ENCODE measurements at places on chromosomes 3 and 15.

GRCh38 chr3:156017352-156018030, 102.9 kb upstream of the KCNAB1 start:
- no peak for DNase-seq

DNA sequence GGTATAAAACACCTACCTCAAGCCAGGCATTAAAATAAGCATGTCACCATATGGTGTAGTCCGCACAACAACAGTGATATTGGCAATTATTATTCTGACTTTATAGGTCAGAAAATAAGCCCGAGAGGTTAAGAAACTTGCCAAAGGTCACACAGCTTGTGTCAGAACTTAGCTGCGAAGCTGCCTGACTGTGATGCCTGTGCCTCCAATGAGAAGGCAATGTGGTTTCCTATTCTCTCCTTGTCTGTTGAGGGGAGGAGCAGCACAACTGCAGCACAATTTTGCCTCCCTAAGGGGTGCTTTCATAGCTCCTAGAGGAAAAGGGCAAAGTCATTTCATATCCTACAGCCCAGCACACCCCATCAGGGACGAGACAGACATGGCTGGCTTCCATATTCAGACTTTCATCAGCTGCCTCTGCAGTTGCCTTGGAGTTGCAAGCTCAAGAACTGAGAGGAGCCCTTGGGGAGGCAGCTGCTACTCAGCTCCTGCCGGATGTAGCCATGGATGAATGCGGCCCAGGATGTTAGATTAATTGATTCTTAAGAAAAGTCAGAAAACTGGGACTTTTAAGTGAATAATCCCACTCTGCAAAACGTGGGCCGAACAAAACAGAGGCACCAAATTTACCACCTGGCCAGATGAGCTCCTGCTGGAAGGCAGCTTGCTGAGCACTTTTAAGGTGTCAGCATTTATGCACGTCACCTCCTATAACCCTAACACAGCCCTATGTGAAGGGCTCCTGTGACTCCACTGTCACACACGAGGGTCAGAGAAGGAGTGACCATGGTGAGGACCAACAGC, 38.5 kb downstream of the MYO5C start:
- DNase-seq: no peak

DNA sequence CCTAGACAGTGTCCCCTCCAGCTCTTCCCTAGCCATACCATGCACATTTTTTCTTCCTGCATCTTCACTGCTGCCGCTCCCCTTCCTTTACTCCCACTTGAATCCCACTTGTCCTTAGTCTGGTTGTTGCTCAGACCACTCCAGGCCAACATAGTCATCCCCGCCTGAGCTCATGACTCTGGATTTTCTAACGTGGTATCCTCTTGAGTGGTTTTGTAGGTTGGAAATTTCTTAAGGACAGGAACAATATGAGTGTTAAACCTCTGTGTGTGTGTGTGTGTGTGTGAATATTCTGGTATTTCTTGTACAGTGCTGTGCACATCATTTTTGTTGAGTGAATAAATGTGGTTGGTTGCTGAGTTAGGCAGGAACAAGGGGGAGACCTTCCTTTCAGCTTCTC, 3.1 kb downstream of the BAHD1 start:
- DNase-seq: no peak

DNA sequence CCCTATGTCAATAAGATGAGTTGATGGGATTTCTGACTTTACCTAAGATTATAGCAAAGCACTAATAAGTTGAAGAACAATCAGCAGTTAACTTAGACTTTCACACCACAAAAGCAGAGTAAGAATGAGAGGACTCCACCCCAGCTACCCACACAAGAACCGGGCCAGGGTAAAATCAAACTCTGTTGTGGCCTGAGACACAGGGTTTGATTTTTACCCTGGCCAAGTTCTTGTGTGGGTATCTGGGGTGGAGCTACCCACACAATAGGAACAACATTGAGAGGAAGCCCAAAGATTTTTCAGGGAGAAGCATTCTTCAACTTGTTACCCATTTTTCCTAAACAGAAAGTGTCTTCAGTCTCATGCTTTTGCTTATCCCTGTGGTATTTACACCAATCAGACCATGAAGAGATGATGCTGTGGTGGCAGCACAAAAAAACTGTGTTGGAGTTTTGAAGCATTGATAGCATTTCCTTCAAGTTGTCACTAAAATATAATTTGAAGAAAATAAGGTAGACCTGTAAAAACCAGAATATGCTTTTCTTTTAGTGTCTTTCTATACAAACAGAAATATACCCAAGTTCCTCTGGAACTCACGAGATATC, 25.6 kb downstream of the CPOX start:
- no peak for DNase-seq

DNA sequence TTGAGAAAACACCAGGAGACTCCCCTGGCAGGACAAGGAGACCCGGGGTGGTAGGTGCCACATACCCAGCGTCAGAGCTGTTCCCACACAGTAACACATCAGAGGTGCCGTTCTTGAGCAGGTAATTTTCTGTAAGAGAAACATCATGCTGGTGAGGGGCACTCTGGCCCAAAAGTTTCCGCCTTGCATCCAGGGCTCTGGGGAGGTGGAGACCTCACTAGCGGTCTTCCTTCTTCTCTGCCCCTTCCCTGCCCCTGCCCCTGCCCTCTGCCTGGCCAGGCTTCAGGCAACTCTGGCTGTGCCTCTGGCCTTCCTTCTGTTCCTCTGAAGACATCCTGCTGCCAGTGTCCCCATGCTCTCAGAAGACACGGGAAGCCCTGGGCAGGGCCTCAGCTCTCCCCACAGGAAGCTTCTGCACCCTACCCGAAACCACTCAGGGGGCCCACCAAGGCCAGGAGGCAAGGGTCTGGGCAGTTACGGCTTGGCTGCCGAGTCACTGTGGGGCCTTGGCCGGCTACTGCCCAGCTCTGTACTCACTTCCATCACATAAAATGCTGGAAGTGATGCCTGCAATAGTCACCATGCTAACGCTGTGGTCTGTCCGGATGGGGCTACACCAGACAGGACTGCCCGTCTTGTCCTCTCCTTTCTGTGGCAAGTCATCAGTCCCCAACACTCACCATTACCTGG, 41.3 kb downstream of the SCN5A start:
- no peak for DNase-seq

GRCh38 chr3:148202386-148202785, 495.3 kb upstream of the AGTR1 start:
- DNase-seq: no peak

GRCh38 chr3:74592359-74592758, 22.1 kb downstream of the CNTN3 start:
- DNase-seq: peak; percentile 29

GRCh38 chr3:65398953-65399352, 639.8 kb downstream of the MAGI1 start:
- DNase-seq: no peak

GRCh38 chr3:15974647-15975046, 176.9 kb upstream of the ANKRD28 start:
- DNase-seq: no peak

DNA sequence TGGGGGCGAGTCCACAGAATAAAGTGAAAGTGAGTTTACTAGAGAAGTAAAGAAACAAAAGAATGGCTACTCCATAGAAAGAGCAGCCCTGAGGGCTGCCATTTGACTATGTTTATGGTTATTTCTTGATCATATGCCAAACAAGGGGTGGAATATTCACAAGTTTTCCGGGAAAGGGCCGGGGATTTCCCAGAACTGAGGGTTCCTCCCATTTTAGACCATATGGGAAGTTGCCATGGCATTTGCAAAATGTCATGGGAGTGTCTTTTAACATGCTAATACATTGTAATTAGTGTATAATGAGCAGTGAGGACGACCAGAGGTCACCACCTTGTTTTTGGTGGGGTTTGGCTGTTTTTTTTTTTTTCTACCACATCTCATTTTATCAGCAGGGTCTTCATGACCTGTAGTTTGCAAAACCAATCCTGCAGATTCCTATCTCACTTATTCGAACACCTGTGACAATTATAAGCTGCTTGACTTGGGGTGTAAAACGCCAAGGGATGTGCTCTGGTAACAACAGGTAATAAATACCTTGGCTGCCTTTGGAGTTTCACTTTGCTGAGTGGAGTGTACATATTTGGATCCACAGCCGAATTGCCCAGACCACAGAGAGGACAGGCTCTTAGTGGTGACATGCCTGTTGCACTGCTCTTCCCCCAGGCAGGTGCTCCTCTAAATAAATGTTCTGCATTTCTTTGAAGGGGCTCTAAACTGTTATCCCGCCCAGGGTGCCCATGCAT, 43.6 kb downstream of the C2CD4B start:
- DNase-seq: no peak

DNA sequence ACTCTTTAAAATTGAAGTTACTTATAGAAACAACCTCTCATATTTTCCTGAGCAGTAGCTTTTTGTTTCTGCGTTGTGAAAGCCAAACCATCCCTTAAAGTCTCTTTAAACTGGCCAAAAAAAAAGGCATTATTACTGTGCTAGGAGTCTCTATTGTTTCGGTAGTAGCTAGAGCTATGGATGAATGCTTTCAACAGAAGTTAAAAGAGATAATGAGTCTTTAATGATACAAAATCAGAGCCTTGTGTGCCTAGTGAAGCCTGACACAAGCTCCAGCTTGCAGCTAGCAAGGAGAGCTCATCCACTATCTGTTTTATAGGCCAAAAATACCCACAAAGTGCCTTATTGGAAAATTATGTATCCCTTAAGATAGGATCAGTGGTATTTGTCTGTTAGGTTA, 360.4 kb upstream of the CDIN1 start:
- DNase-seq: no peak

GRCh38 chr15:37824717-37825382, 109.6 kb upstream of the TMCO5A start:
- peak; percentile 92 for DNase-seq

DNA sequence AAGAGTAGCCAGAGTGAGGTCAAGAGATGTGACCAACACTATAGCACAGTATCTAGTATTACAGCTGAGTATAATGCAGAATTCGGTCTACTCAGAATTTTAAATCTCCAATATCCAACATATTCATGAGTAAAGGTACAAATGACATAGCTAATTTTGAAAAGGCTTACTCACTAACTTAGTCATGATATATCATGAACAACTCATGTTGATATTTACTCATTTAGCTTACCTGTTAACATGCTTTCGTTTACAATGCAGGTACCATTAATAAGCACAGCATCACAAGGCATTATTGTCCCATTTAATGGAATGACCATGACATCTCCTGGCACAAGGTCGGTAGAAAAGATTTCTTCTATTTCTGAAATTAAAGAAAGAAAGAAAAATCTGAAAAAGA, 36.9 kb downstream of the ATP13A3 start:
- DNase-seq: no peak

DNA sequence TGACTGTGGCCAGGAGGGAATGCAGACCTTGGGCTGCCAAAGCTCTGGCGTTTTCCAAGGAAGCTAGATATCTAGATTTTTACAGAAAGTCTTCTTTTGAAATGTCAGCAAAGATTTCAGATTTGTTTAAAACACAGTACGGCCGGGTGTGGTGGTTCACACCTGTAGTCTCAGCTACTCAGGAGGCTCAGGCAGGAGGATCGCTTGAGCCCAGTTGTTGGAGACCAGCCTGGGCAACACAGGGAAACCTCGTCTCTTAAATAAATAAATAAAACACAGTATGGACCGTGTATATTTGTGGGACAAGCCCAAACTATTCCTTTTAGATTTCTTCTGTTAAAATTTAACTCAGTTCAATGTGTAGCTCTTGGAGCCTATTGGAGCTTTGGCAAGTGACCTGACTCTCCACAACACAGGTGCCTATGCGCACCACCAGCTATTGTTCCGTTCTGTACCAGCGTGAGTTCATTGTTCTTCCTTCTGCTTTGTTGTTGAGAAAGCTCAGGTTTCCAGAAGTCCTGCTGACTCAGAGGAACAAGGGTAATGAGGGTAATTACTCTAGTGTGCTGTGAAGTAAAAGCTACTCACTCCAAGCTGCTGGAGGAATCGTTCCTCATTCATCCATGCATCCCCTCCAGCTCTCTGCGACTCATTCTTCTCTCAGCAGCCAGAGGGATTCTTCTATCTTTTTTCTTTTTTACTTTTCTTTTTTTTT, 73.1 kb upstream of the SLC6A6 start:
- peak; percentile 55 for DNase-seq

GRCh38 chr15:63086271-63086670, 35.4 kb upstream of the LACTB start:
- DNase-seq: no peak

DNA sequence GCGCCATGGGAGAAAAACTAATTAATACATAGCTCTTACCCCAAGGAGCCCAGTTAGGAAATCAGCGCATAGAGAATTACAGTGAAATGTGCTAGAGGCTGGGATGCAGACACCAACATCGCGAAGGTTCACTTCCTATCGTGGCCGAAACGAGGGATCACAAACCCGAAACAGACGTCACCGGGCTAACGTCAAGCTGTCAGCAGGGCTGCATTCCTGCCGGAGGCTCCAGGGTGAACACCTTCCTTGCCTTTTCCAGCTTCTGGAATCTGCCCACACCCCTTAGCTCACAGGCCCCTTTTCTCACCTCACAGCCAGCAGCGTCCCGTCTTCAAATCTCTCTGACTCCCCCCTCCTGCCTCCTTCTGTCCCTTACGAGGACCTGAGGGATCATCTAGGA, 13.0 kb downstream of the GP5 start:
- DNase-seq: no peak

- DNase-seq: no peak
Observed at GRCh38 chr3:196050597-196050996, 31.3 kb downstream of the TFRC start.

DNA sequence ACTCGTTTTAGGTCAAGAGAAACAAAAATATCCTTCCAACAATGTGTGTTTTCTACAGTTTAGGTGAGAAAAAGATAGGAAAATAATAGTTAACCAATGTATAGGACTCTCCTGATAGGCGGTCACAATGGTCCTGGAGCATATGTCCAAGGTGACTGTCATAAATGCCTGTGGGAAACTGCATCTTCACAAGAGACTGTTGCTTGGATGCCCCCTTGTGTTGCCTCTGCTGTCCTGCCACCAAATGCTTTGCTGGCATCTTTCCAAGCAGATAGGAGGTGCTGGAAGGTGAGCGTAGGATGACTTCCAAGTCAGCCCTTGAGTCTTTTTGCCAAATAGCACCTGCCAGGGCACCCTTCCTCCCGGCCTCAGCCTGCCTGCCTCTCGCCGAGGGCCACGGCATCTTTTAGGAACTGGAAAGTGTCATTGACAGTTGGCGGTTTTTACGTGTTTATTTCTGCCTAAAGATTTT, 24.1 kb upstream of the SACM1L start:
- no peak for DNase-seq

DNA sequence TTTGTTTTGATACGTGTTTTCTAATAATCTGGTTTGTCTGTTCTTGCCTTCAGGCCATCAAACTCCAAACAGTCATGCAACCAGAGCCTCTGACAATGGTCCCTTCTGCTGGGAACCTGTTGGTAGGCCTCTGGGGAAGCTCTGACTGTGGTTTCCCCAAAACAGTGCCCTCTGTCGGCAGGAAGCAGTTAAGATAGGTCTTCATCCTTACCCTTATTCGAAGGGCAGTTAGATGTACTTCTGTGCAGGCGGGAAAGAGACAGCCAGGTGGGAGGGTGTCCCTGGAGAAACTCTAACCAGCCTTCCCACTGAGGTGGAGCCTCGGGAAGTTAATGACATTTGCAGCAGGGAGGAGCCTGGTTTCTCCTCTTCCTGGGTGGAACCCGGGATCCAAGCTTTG, 81.6 kb upstream of the CHMP2B start:
- DNase-seq: no peak

- no peak for DNase-seq
Observed at GRCh38 chr15:34854232-34854631, 58.9 kb upstream of the ACTC1 start.

Measured in AG20443 (cell line).